ENCODE measurements at places on chromosomes 5 and 9.

DNA sequence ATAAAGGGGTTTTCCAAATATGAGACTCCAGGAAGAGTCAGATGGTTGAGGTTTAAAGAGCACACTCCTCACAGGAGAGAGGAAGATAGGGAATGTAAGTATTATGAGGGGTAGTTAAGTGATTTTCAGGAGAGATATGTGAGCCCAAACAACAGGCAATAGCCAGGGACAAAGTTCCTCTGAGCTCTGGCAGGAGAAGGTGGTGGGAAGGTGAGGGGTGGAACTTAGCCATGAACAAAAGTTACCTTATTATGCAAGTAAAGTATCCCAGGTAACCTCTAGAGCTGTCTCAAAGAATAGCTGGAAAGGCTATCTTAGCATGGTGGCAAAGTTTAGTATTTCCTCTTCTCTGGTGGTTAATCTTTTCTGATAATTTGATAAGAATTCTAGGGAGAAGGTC is 450.5 kb upstream of the PTPRD start:
- no peak for DNase-seq

- DNase-seq, result peak; percentile 81
Measured at GRCh38 chr9:86098824-86099700, at the start of gene GOLM1. GOLM1 (minus strand) TSS chr9:86099558; CDS start chr9:86079320, 20,238 bp downstream.

GRCh38 chr5:56737002-56737621 is 78.2 kb upstream of the MAP3K1 start:
- DNase-seq, result no peak

- no peak for DNase-seq
Measured at GRCh38 chr9:6739218-6739617, 18.6 kb upstream of the KDM4C start.

DNA sequence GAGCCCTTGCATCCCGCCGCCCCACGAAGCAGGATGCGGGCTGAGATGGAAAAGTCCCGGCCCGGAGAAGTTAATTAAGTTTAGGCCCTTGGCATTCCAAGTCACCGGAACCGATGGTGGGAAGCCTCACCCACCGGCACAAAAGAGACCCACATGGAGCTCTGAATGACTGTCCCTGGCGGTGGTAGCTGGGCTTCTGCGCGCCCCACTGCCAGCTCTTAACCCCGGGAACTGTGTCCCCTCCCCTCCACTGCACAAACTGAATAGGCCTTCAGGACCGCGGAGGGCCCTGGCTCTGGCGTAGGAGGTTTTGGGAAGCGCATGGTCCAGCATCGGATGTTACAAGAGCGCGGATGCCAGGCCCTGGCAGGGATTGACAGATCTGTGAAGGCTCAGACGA is 291.1 kb upstream of the TUT7 start:
- no peak for DNase-seq

DNA sequence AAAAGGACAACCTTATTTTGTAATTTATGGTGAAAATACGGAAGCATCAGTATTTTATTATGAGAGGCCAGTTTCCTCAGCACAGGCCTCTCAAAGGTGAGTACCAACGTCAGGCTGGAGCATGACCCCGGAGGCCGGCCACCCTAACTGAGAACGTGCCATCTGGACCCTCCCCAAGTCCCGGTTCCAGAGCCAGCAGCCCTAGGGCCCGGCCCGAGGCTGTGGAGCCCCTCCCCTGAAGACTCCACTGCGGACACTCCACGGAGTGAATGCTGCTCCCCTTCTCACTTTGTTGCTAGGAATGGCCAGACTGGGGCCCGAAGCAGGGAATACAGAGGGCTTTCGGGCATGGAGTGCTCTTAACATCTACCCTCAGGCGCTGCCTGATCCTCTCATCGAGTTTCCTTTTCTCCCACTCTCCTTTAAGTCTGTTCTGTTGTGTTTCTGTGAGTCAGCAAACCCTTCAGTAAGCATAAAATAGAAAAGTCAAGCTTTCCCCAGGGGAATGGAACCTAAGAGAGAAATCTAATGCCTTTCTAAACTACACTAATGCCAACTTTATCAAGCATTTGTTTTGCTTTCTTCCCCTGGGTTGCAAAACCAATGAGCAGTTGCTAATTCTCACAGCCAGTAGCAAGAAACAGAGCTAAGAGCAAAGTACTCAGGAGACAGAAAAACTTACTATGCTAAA is 4.5 kb downstream of the BRD9 start:
- DNase-seq, result no peak

DNA sequence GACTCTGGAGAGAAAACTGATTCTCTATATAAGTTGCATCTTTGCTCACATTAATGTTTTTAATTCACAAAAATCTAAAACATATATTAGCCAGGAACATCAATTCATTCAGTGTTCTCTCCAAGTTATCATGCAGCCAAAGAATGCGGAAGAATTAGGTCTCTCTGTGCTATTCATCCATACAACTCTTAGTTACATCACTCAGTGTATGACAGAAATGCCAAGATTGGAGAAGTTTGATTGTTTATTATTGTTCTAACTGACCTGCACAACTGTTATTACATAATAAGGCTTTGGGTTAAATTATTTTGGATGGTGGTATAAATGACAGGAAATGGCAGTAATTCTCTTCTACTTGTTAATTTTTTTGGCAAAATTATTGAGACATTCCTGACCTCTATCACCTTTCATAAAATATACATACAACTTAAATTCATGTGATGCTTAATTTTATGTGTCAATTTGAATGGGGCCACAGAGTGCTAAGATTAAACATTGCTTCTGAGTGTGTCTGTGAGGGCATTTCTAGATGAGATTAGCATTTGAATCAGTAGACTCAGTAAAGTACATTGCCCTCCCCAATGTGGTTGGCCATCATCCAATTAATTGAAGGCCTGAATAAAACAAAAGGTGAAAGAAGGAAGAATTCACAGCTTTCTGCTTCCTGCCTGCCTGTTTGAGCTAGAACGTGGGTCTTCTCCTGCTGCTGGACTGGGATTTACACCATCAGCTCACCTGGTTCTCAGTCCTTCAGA is 70.2 kb downstream of the NR2F1-AS1 start:
- no peak for DNase-seq

GRCh38 chr9:36543916-36544315 is 28.8 kb upstream of the MELK start:
- DNase-seq, result no peak

GRCh38 chr5:34061993-34062392 is 19.0 kb upstream of the C1QTNF3 start:
- DNase-seq, result no peak

- no peak for DNase-seq
Measured at GRCh38 chr5:67381236-67381880, 184.8 kb upstream of the CD180 start.

DNA sequence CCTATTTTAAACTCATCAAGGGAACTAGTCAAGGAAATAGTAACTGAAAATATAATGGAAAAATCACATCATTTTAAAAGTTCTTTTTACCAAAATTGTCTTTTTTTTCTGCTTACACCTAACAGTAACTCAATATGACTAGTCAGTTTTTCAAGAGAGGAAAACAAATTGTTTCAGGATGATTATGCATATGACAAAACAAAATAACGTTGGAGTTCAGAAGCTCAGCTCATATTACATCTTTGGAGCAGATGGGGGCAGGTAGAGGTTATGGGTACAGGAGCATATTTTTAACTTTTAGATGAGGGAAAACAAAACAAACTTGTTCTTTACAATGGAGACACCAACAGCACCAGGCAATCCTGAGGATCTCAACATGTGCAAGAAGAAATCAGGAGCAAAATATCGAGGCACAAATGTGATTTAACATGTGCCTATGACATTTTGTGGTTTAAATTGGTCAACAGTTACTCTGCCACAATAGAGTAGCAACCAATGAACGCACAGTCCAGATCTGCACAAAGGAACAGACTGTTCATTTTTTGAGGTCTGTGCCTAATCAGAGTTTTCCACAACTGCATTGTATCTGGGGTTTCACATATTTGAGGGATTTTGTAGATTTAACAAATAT is 659.0 kb downstream of the ANXA1 start:
- no peak for DNase-seq

DNA sequence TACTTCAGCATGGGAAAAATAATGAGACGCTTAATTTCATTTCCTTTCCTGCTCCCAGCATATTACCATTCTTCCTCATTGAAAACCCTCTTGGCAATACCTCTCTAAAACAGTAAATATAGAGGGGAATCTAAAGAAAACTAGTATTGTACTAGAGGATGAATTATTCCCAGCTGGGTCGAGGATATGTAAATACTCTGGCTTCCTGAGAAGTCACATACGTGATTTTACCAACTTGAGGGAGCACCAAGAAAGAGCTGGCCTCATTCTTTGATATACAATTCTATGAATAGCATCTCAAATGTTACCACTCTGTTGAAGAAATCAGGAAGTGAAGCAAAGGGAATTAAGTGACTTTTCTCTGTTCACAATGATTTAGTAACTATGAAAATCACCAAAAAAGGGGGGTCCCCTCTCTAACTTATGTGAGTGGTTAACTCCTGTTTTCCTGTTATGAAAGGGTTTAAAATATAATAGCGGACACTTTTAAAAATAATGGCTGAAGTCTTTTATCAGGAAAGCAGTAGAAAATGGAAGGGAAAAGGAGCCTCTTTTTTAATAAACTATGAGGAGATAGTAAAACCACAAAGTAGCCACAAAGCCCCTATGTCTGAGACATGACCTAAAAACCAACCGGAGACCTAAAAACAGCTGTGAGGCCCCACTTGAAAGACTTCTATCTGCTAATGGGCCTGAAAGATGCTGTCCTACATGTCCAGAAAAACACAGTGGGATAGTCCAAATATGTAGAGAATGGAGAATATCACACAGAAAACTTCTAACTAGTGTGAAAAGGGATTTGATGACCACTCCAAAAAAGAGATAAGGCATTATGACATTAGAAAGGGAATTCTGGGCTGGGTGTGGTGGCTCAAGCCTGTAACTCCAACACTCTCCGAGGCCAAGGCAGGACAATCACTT is 42.6 kb downstream of the LPAR1 start:
- no peak for DNase-seq

GRCh38 chr9:31776471-31776870 is 608.0 kb upstream of the ACO1 start:
- DNase-seq, result no peak

DNA sequence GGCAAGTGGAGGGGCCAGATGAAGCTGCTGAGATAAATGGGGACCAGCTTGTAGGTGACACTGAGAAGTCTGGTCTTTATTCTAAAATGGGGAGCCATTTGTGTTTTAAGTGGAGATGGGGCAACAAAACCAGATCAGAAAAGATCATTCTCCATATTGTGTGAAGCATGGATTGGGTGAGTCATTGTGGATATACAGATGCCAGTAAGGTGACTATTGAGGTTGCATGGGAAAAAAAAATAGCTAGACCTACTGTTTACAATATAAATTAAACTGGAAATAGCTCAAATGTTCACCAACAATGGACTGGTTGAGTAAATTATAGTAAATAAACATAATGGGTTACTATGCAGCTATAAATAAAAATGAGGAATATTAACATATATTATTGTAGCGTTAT is 5.4 kb upstream of the MAP1B start:
- no peak for DNase-seq

- no peak for DNase-seq
Measured at GRCh38 chr9:97536480-97536879, 35.0 kb downstream of the TMOD1 start.

GRCh38 chr5:64768358-64769312 is at the start of the genes CWC27 and SREK1IP1:
CWC27 (plus strand) TSS chr5:64768930; CDS start chr5:64769147, 217 bp downstream.
SREK1IP1 (minus strand) TSS chr5:64768691; CDS start chr5:64768517, 174 bp downstream.
- DNase-seq, result peak; percentile 86

DNA sequence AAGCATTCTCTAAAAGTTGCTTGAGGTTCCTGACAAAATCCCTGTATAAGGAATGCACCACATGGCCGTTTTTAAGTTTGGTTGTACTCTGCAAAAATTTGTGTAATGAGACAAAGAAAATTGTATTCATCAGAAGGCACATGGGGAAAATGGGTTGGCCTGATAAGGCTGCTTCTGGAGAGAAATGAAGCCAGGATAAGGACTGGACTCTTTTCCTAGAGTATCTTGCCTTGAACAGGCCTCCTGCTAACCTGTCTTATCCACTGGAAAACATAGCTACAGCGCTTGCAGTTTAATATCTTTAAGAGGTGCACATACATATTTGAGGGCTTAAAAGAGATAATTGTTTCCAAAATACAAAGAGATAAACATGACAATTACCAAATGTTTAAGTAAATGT is 41.4 kb upstream of the IFNK start:
- DNase-seq, result no peak

GRCh38 chr9:122159026-122159924 is at the start of the genes MORN5 and NDUFA8:
MORN5 (plus strand) TSS chr9:122159908; CDS start chr9:122159973, 65 bp downstream.
NDUFA8 (minus strand) TSS chr9:122159779; CDS start chr9:122159677, 102 bp downstream.
- DNase-seq, result peak; percentile 97

DNA sequence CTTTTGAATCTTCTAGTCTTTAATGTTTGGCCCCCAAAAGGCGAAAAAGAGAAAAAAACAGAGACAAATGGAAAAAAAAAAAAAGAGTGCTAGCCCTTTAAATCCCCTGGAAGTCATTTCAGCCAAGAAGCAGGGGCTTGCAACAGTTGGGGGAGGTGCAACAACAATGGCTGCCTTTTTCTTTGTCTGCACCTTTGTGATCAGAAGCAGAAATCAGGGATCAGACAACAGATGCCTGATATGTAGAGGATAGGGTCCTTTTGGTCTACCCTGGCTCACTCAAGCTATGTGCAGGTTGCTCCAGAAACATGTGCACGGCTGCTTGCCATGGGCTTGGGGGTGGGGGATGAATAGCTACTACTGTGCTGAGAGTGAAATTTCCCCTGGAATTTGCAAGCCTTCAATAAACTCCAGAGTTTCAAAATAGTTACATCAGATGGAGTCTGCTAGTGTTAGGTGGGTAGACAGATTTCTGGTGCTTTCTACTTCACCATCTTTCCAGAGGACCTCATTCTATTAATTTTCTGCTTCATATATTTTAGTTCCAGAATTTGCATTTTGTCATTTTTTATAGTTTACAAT is 150.9 kb downstream of the FGF18 start:
- no peak for DNase-seq

- no peak for DNase-seq
Measured at GRCh38 chr5:55868846-55869245, 17.7 kb downstream of the IL31RA start.

DNA sequence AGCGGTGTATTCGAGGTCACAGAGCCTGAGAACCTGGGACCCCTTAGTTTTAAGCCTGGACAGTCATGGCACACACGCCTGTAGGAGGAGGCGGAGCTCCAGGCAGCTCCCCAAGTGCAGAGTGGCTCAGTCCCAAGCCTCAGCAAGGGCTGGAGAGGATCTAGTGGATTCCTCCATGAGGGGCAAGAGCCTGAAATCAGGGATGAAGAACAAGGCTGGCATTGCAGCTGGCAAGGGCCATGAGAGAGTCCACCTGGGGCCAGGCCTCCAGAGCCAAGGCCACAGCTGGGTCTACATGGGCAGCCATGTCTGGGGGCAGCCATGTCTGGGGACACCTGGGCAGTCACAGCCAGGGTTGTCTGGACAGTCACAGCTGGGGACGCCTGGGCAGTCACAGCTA is 21.9 kb downstream of the ADAMTSL2 start:
- DNase-seq, result no peak

GRCh38 chr9:69412741-69413150 is 87.7 kb downstream of the ENTREP1 start:
- DNase-seq, result peak; percentile 76

- no peak for DNase-seq
Measured at GRCh38 chr5:55626790-55627189, 85.3 kb downstream of the SLC38A9 start.

- DNase-seq, result no peak
Measured at GRCh38 chr5:149940077-149940574, 4.5 kb downstream of the PDE6A start.

Data from glutamatergic neuron (in vitro differentiated cells).